Natural killer cell treated with Interleukin-12 subunit alpha and Interleukin-12 subunit beta and Interleukin-15 and Interleukin-18, amount 100 ng/mL, for 72 hours (primary cell): ENCODE measurements at places on chromosomes 5 and 9. TPM values are rescaled to one million over a fixed set of nuclear protein-coding genes. Genes with fewer than 3 reads are reported as not detected.

Gene GARIN3
- not detected for total RNA-seq

Gene COL23A1
- 0.19 TPM for total RNA-seq

Gene LURAP1L
- total RNA-seq = not detected

Gene ADCY2
- not detected for total RNA-seq

Gene PCYOX1L
- total RNA-seq = 31.6 TPM

Gene C1QTNF2
- not detected for total RNA-seq

Gene TMEM215
- not detected for total RNA-seq

Gene SHC3
- total RNA-seq = not detected

GRCh38 chr5:152403046-152403445, 2.0 kb downstream of the NMUR2 start:
- peaks cover 10% of the 10 kb centered on the region for H3K27me3 ChIP-seq
- DNase-seq = no peak
- H3K4me1 ChIP-seq = peaks cover 12% of the 10 kb centered on the region

- no peak overlapping the region for H3K4me3 ChIP-seq
- no peak overlapping the region for H3K27ac ChIP-seq
- peaks cover 15% of the 10 kb centered on the region for H3K4me1 ChIP-seq
- H3K36me3 ChIP-seq = peaks cover 14% of the 10 kb centered on the region
- H3K27me3 ChIP-seq = no peaks in the 10 kb centered on the region
Observed at GRCh38 chr9:89363921-89364665, 45.8 kb downstream of the SECISBP2 start.

GRCh38 chr5:120614531-120615180, 150.6 kb downstream of the PRR16 start:
- no peak overlapping the region for H3K27ac ChIP-seq
- no peaks in the 10 kb centered on the region for H3K36me3 ChIP-seq
- no peak overlapping the region for H3K4me3 ChIP-seq
- no peaks in the 10 kb centered on the region for H3K27me3 ChIP-seq

- H3K4me1 ChIP-seq = peaks cover 20% of the 10 kb centered on the region
- peaks cover 22% of the 10 kb centered on the region for H3K27me3 ChIP-seq
- H3K36me3 ChIP-seq = no peaks in the 10 kb centered on the region
- no peak for DNase-seq
- no peak overlapping the region for H3K27ac ChIP-seq
Observed at GRCh38 chr5:107668154-107669095, 2.3 kb downstream of the EFNA5 start.

DNA sequence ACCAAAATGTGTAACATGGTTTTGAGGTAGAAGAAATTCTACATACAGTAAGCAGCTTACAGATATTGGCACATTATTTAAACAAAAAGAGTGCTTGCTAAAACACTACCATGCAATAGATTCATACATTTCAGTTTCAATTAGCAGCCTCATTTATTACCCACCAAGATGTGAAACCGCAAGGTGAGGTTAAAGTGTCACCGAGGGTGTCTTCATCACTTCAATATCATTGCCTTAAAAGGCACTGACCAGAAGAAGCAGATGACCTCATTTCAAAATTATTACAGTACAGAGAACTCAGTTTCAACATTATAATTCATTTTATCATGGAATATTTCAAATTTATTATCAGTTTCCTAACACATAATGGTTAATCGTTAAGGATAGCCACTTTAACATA, 302.2 kb downstream of the ISL1 start:
- no peak overlapping the region for H3K4me3 ChIP-seq
- H3K4me1 ChIP-seq = no peaks in the 10 kb centered on the region
- no peaks in the 10 kb centered on the region for H3K27me3 ChIP-seq
- DNase-seq = no peak
- no peaks in the 10 kb centered on the region for H3K36me3 ChIP-seq

DNA sequence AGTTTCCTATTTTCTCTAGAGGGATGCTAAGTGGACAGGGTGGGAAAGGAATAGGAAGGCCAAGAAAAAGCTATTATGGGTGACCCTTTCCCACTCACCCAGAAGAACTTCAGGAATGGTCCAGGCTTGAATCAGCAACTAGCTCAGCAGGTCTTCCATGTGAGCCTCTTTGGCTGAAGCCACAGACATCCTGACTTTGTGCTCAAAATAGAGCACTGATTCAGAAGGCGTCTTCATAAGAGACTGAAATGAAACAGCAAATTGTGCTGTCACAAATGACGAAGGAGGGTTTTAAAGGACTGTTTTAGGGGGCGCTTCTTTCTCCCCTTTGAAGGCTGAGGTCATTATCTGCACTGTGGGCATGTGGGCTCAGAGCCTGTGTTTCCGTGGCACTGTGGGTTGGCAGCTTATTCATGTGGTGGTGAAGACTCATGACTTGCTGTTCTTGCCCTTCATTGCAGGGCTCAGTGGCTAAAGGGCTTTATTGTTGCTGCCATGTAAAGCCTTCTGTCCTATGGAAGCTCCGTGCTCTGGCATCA, 65.8 kb upstream of the NFIL3 start:
- peaks cover 2% of the 10 kb centered on the region for H3K36me3 ChIP-seq
- peaks cover 12% of the 10 kb centered on the region for H3K27me3 ChIP-seq
- DNase-seq = no peak
- H3K27ac ChIP-seq = no peak overlapping the region
- H3K4me3 ChIP-seq = no peak overlapping the region
- H3K4me1 ChIP-seq = peaks cover 11% of the 10 kb centered on the region

- H3K27me3 ChIP-seq = peaks cover 15% of the 10 kb centered on the region
- H3K4me3 ChIP-seq = no peak overlapping the region
- H3K36me3 ChIP-seq = peaks cover 7% of the 10 kb centered on the region
Observed at GRCh38 chr5:142484821-142485387, 160.1 kb upstream of the SPRY4 start.

- H3K36me3 ChIP-seq = no peaks in the 10 kb centered on the region
- no peaks in the 10 kb centered on the region for H3K27me3 ChIP-seq
- H3K4me3 ChIP-seq = no peak overlapping the region
- H3K27ac ChIP-seq = no peak overlapping the region
- DNase-seq = no peak
- peaks cover 45% of the 10 kb centered on the region for H3K4me1 ChIP-seq
Observed at GRCh38 chr5:54526604-54527288, 9.2 kb downstream of the SNX18 start.

GRCh38 chr5:60829490-60830266, 14.4 kb downstream of the ELOVL7 start:
- H3K36me3 ChIP-seq = no peaks in the 10 kb centered on the region
- H3K27me3 ChIP-seq = peaks cover 6% of the 10 kb centered on the region
- no peak for DNase-seq

DNA sequence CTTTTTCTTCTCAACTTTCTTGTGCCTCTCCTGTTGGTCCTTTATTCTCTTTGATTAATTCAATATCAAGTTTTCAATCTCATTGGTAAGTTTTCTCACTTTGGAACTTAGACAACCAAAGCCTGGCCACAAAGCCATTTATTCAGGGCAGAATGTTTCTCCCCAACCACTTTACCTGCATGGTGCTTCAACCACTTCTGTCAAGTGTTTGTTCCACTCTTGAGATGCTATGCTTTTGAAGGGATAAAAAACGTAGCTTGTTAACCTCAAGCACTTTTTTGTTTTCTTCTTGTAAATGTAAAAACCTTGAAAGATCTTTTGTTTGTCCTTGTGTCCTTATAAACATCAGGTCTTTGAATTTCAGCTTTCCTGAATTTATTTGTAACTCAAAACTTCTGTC, 966.7 kb downstream of the MAT2B start:
- DNase-seq = no peak
- no peaks in the 10 kb centered on the region for H3K36me3 ChIP-seq
- H3K27ac ChIP-seq = no peak overlapping the region
- H3K4me3 ChIP-seq = no peak overlapping the region
- no peaks in the 10 kb centered on the region for H3K27me3 ChIP-seq
- H3K4me1 ChIP-seq = no peaks in the 10 kb centered on the region

DNA sequence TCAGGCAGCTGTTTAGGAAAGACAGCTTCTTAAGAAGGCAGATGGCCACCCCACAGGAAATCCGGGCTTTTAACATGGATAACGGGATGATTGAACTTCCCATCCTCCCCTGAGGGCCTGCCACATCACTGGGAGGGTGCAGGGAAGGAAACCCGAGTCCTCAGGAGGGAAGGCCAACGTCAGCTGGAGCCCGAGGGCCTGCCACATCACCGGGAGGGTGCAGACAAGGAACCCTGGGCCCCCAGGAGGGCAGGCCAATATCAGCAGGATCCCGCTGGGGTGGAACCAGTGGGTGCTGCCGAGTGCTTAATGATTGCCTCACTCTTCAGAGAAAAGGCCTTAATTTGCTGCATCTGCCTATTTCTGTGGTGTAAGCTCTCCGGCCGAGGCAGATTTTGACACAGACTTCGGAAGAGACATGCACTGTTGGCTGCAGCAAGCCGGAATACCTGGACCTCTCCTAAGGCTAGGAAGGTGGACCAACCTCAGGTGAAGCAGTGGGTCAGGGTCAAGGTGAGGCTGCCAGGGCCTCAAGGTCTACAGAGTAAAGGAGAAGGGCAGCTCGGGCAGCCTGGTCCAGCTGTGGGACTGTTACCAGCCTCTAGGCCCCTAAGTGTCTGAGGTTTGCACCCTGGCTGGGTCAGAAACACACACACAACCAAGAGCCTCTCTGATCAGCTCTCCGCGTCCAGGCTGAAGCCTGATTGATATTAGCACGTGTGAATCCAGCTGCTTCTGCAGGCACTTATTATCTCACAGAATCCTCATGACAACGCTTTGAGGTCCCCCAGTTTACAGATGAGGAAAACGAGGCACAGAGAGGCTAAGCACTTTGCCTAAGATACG, 14.8 kb upstream of the COL5A1 start:
- no peak overlapping the region for H3K4me3 ChIP-seq
- H3K27me3 ChIP-seq = peaks cover 3% of the 10 kb centered on the region
- H3K27ac ChIP-seq = no peak overlapping the region

- no peaks in the 10 kb centered on the region for H3K4me1 ChIP-seq
- H3K27ac ChIP-seq = no peak overlapping the region
- H3K4me3 ChIP-seq = no peak overlapping the region
- H3K27me3 ChIP-seq = peaks cover 2% of the 10 kb centered on the region
Observed at GRCh38 chr5:132841305-132841704, 10.9 kb upstream of the SHROOM1 start.
